Activated effector memory CD4-positive, alpha-beta T cell treated with Interleukin-2 at 50 U/mL for 16 hours (primary cell): ENCODE measurements at places on chromosomes 11 and 22.

DNA sequence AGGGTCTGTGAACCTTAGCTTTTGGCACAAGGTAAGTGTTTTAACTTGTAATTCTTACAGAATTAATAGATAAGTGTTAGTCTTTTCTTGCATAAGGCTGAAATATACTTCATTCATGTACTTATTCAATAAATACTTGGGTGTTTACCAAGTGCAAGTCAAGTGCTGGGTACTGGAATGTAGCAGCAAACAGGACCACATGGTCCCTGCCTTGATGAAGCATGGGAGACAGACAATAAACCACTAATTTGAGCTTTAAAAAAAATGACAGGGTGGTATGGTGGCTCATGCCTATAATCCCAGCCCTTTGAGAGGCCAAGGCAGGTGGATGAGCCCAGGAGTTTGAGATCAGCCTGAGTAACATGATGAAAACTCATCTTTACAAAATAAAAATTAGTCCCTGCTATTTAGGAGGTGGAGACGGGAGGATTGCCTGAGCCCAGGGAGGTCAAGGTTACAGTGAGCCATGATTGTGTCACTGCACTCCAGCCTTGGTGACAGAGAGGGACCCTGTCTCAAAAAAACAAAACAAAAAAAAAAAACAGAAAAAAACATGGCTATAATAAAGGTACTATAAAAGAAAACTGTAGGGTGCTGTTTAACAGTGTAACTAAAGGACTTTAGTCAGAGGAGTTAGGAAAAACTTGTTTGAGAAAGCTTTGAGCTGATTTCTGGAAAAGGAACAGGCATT lies 11.1 kb downstream of the CCDC83 start:
- DNase-seq, result no peak

DNA sequence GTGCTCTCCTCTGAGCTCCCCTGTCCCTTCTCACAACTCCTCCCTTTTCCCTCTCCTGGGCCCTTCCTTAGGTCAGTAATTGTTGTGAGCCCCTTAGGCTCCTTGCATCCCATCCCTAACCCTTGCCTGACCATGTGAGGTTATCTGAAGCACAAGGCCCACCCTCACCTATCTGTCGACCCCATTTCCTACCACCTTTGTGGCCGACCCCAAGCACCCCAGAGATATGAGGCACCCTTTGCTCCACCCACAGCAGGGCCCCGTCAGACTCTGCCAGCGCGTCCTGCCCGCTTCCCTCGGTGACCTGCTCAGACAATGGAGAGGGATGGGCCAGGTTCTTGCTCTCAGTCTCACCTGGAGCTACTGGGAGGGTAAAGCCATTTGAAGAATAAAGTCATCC lies 1.3 kb downstream of the GNG3 start:
- DNase-seq, result peak; percentile 40

- DNase-seq, result no peak
Measured at GRCh38 chr11:62853279-62853965, 14.0 kb upstream of the WDR74 start.

GRCh38 chr11:108224911-108225786 lies 2.3 kb downstream of the ATM start:
- no peak for DNase-seq

DNA sequence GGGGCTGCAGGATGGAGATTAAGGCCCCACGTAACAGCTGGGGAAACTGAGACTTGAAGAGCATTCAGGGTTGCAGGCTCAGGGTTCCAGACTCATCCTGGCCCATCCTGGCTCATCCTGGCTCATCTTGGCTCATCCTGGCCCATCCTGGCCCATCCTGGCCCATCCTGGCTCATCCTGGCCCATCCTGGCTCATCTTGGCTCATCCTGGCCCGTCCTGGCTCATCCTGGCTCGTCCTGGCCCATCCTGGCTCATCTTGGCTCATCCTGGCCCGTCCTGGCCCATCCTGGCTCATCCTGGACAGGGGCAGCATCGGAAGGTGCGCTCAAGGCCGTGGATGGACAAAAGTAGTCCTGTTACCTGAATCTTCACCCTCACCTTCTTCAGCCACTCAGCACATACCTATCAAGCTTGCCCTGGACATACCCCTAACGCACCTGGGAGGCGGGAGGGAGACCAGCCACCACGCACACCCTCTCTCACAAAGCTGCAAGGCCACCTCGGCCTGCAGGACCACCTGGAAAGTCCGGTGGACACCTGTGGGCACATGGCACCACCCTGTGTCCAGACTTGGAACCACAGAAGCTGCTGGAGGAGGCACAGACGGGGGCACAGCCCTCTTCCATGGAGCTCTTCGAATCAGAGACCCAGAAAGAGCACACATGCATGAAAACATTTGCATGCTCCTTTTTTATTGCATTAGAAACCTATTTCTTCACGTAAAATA lies 20.3 kb upstream of the NLRP6 start:
- no peak for DNase-seq

DNA sequence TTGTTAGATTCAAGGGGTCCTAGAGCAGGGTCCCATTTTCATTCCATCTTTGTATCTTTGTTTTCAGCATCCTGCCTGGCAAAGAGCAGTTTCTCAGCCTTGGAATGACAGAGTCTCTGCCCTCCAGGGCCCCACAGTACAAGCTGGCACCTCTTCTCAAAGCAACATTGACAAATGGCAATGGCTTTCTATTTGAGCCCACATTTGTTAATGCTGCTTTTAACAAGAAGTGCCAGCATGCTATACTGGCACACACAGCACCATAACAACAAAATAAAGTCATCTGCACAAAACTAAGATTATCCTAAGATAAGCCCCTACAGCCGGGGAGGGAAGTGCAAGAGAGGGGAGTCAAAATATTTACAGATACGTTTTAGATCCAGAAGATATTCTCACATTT lies 309.7 kb upstream of the C11orf87 start:
- no peak for DNase-seq

DNA sequence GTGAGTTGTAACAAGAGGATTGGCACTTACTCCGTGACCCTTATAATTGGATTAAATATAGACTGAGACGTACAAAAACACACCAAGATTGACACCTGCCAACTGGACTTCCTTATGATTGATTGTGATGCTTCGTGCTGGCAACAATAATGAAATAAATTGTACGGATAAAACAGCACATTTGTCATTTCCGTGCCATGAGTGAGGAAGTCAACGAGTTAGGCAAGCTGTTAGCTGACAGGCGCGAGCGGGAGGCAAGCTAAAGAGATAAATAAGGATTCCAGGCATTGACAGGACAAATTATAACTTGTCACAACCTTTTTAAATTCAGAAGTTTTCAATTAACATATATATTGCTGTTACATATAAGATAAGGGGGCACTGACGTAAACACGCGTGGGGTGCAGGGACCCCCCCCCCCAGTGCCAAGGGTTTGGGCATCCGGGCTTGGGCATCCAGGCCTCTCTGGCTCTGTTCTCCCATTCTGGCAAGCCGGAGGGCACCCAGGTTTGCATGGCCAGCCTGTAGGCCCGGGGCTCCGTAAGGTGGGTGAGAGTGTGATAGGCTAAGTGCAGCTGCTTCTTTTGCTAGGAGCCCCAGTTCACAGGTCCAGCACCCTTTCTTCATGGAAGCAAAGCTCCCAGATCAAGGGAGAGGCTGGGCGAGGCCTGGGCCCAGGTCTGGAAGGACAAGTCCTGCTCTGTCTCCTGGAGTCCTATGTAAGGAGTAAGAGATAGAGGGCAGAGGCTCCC lies 11.2 kb upstream of the PAX6 start:
- DNase-seq, result no peak

DNA sequence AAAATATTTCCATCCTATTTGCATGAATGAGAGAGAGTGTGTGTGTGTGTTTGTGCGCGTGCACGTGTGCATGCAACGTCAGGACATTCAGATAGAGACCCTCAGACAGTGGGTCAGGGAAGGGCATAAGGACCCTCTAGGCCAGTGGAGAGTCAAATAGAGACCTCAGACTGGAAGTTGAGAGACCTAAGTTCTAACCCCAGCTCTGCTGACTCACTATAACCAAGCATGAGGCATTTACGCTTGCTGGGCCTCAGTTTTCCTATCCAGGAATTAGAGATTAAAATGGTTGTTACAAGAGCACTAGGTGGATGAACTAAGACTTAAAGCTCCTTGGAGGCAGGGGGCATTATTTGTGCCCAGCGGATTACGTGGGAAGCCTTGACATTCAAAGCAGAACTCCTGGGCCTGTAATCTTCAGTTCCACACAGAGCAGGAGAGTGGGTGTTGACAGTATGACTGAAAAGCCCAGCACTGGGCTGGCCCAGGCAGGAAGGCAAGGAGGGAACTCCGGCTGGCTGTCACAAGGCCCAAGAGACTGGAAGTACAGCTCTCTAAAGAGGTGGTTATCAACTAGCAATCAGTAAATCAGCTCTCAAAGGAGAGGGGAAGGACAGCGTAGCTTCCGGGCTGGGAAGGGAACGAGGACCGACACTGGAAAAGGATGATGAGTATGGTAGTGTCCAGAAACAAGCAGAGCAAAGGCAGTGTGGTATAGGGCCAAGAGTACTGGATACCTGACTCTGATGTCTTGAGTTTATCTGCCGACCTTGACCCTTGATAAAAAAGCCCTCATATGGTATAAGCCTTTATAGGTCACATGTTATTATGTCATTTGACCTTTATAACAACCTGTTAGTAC lies 9.2 kb downstream of the RHOG start:
- no peak for DNase-seq

- no peak for DNase-seq
Measured at GRCh38 chr11:44600839-44601383, 35.4 kb downstream of the CD82 start.

- DNase-seq, result no peak
Measured at GRCh38 chr22:44669561-44669976, 32.4 kb upstream of the PRR5 start.

DNA sequence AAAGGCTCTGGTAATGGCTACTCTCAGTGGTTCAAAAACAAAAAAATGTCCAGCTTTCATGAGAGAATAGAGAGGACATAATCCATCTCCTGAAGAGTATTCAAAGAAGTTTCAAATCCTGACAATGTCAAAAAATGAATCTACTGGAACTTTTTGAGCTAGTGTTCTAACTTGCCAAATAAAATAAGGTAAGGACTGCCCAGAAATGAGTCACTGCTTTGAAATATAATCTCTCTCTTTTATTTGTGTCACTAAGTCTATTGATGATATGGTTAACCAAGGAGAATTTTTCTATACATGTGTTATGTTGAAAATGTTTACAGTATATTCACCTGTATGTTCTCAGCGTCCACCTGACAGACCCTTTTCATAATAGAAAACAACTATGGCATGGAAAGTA lies 3.4 kb downstream of the GUCY1A2 start:
- no peak for DNase-seq

DNA sequence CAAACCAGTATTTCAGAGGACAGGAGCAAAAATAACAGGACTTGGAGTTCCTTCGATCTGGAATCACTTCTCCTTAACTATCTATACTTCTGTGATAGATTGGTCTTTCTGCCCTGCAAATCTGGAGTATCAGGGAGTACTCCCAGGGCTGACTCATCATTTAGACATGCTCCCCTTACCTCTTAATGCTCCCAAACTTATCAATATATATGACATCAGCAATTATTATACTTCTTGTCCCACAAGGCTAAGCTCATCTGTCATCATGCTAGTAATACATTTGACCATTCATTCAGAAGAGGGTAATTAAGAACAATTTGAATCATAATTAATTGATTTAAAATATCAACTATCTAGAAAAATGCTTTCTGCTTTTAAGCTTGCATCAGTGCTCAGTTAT lies 163.8 kb downstream of the SWAP70 start:
- no peak for DNase-seq

DNA sequence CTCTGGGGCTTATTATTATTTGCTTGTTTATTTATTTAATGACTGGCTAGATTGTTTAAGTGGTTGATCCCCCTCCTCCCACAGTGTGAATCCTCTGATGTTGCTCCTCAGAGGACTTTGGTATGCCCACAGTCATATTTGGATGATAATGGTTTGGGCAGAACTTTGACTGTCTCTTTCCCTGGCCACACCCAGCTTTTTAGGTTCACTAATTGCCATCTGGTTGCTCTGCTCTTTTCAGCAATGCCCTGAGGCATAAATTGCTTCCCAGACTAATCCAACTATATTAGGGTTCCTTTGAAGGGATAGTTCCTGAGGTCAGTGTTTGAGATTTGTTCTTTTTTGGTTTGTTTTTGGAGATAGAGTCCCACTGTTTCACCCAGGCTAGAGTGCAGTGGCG lies 99.3 kb upstream of the RRM1 start:
- no peak for DNase-seq

GRCh38 chr11:18001191-18001590 lies 11.7 kb downstream of the SERGEF start:
- no peak for DNase-seq

DNA sequence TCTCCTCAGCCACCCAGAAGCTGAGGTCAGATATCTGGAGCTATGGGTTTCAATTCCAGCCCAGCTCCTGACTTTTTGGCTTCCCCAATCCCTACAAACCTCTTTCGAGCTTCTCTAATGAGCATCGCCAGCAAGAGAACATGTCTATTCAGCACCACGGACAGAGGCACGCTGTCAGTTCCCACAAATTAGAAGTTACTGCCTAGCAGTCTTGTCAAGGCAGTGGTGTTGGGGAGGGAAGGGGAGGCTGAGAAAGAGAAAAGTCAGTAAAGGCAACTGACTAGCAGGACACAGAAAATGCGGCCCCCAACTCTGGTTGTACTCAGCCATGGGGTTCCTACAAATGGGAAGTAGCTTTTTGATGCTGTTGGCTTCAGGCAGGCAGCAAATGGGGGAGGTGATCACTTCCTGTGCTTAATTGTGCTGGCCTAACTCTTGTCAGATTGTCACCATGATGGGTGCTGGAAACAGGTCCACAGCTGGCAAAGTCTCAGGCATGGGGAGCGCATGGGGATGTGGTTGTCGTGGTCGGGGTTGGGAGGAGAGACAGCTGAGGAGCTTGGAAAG lies 205.9 kb downstream of the ST3GAL4 start:
- DNase-seq, result no peak

DNA sequence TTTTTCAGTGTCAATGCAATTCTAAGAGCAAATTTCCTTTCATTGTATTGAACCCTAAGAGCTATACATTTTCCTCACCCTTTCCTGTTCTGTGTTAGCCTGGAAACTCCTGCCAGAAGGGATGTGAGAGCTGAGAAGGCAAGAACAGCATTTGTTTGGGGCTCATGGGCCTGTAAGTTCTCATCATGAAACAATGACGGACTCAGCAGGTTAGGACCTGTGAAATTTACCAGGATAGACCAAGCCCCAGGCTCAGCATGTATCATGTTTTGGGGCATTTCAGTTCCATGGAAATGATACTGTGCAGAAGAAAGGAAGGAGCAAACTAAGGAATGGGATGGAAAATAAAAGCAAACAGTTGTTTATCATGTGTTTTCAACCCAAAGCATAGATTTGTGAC lies 41.6 kb downstream of the NTM start:
- DNase-seq, result no peak
